Fibroblast of the aortic adventitia (primary cell): ENCODE measurements at places on chromosomes 3 and 15.
A peak's percentile ranks its signal among the peaks of the same experiment; 100 is the strongest.

DNA sequence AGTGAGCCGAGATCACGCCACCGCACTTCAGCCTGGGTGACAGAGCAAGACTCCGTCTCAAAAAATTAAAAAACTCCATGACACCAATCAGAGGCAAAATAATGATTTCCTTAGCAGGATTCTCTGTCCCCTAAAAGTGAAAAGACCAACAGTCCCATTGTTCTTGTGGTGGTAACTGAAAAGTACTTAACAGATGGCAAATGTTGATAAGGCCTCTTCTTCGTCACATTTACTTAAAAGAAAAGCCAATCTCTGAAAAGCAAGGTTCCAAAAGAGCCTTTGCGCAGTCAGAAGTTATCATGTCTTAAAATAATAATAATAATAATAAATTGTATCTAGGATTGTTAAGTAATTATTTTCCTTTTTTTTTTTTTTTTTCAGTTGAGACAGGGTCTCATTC, 56.0 kb upstream of the TASOR start:
- no peak for DNase-seq

- DNase-seq, result no peak
These were observed 233.4 kb downstream of the ADAMTS17 start for GRCh38 chr15:100108346-100108745.

GRCh38 chr15:45185069-45185779, 2.5 kb downstream of the SHF start:
- no peak for DNase-seq

- DNase-seq, result peak; percentile 73
These were observed 105.0 kb upstream of the GAP43 start for GRCh38 chr3:115518100-115518852.

- no peak for DNase-seq
These were observed 264.6 kb upstream of the TLE3 start for GRCh38 chr15:70362350-70362749.

GRCh38 chr3:21502656-21503055, 248.4 kb downstream of the ZNF385D start:
- no peak for DNase-seq

GRCh38 chr15:65827065-65827464, 35.0 kb upstream of the DENND4A start:
- DNase-seq, result no peak
